ENCODE measurements at places on chromosomes 11 and 22.

DNA sequence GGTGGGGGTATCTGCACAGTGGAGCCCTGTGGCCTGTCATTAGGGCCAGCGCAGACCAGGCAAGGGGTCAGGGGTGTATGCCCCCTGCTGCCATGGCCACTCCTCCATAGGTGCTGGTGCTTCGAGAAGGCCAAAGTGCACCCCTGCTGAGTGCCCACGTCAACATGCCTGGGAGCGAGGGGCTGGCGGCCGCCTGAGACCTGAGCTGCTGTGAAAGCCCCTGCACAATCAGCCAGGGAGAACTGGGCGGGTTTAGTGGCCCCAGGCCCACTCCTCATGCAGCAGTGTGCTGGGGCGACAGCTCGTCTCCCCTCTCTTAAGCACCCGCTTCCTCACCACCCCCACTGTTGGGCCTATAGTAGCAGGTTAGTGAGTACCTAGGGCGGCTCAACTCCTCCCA, 14.0 kb downstream of the ZDHHC24 start:
- no peak for DNase-seq

- DNase-seq = peak; percentile 20
These were observed 31.6 kb upstream of the MYH9 start for GRCh38 chr22:36419177-36419911.

- DNase-seq = no peak
These were observed 74.3 kb upstream of the LRRC4C start for GRCh38 chr11:41533761-41534160.

- DNase-seq = peak; percentile 70
These were observed 147.1 kb upstream of the SESN3 start for GRCh38 chr11:95378111-95378510.
